ENCODE measurements at places on chromosomes 5 and 9.

GRCh38 chr9:71249729-71250317, 128.4 kb upstream of the TRPM3 start:
- peak; percentile 23 for DNase-seq

DNA sequence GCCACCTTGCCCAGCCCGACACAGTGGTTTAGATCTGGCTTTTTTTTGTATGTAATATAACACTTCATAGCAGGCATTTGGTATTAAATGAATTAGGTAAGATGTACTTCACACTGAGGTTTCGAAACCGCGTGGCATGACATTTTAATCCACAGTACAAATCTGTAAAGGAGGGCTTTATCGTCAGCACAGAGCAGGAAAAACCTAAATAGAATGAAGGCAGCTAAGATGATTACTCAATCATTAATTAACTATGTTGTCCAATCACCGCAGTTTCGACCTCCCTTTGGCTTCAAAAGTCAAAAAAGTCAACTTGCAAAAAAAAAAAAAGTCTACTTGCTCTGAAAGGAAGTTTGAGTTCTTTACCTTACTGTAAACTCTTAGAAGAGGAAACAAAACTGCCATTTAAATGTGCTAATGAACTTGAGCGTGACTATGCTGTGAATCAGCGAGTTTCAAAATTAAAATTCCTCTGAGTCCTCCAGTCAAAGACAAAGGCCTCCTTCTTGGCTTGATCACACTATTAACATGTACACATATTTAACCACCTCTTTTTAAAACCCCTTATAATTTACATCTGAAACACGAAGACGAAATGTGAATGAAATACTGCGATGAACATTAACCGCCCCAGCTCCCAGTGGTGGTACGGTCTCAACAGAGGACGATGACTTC, 698 bp upstream of the SEC24A start:
- no peak for DNase-seq

GRCh38 chr5:89211836-89212235, 328.9 kb upstream of the MEF2C start:
- peak; percentile 70 for DNase-seq

- no peak for DNase-seq
These were observed 158.9 kb upstream of the PHYKPL start for GRCh38 chr5:178391480-178391879.

GRCh38 chr5:14306329-14306815, 163.2 kb downstream of the TRIO start:
- DNase-seq, result no peak

GRCh38 chr5:11000515-11001353, 239.7 kb upstream of the DAP start:
- DNase-seq, result no peak

DNA sequence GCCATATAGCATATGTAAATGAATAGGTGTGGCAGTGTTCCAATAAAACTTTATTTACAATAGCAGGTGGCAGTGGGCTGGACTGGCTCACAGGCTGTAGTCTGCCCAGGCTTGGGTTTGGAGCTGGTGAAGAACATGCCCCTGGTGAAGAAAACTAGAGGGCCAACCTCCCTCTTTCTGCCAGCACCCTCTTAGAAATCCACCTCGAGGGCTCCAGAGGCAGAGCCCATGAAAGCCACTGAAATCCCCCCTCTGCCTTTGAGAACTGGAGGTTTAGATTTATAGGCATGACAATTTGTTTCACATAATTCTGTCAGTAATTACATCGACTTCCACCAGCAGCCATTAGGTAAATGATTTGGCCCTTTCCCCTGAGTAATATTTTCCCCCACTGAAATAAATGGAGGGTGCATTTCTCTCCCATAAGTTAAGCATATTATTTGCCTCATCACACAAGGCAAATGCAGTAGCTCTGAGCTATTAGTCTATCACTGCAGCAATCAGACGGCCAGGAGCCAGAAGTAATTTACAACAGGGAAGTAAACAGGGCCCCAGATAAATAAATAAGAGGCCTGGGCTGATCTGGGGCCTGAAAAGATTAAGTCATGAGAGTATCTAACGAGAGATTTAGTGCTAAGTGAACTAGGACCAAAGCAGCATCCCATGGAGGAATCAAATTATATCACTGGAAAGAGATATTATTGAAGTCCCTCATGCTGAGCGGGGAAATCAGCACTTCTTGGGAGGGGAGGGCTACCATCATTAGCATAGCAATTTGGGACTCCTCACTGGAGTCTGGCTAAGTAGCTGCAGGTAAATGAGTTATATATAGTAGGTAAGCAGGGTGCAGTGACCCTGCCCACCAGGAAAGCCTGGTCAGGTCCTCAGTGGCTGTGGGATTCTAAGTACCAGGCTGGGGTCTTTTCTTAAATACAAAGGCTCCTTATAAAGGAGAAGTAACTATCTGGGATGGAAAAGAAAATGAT, 123.9 kb downstream of the SLIT3 start:
- no peak for DNase-seq

- no peak for DNase-seq
These were observed 79.4 kb downstream of the ESM1 start for GRCh38 chr5:54905942-54906537.
